ENCODE measurements at places on chromosomes 12 and 14.

- no peak for DNase-seq
These were observed 502 bp downstream of the MPHOSPH9 start for GRCh38 chr12:123232472-123232806.

DNA sequence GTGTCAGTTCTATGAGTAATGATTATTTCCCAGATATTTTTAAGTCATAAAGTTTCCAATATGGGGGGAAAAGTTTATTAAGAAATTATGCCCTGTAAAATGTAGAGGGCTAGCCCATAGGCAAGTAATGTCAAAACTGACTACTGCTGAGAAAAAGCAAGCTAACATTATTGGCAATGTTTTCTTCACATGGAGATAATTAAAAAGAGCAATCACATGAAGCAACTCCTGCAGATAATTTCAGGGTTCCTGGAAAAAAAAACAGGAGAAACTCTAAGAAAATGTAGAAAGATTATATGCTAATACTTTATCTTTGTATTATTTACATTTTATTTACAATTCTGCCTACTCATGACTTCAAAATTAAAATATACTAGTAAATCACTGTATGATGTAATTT, 39.8 kb downstream of the PPP1R12A start:
- DNase-seq = no peak

GRCh38 chr14:99467336-99468078, 13.2 kb downstream of the SETD3 start:
- no peak for DNase-seq

DNA sequence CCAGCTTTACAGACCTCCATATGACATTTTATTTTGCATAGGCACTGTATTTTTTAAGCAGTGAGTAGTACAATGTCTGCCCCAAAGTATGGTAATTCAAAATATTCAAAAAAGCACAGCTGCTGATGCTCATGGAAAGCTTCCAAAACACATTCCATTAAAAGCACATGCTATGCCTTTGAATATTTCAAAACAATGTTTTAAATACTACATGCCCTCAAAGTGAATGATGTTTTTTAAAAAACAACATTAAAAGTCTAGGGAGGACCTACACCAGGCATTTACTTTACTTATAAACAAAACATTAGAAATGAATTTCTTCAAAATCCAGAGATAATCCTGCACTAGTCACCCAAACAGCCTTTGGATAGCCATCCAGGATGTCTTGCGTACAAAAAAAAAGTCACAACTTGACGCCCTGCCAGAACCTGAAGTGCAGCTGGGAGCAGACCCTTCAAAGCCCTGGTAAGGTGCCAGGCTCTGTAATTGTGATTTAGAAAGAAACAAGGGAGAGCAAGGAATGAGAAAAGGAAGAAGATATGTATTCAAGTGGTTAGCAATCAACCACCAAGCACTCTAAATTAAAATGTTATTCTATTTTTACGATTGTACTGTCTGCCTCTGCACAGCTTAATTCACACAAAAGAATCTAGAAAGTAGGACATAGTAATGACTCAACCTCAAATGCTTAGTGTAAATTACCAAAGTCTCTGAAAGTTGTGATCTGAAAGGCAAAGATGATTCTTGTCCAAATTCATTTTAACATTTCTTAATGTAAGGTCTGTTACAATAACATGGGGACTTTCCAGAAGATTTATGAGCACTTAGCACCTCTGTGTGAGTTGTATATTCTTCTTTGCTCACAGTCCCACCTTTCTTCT, 31.9 kb downstream of the CEP83 start:
- DNase-seq = no peak

DNA sequence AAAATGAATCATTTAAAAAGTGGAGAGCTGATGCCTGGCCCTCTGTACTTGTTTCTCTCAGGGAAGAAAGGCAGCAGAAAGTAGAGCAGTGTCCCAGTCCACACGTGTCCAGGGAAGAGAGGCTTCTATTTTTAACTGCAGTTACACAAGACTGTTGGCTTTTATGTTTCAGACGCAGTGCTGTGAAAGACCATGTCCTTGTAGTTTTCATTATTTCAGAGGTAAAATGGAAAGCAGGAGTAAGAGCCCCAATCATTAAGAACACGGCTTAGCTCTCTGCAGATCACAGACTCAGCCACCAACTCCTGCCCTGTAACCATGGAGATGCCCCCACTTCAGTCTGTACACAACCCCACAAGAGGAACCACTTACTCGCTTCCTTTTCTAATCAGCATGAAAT, 336.3 kb downstream of the DAD1 start:
- DNase-seq = no peak

- no peak for DNase-seq
These were observed 49.0 kb upstream of the A2ML1 start for GRCh38 chr12:8773461-8773860.

DNA sequence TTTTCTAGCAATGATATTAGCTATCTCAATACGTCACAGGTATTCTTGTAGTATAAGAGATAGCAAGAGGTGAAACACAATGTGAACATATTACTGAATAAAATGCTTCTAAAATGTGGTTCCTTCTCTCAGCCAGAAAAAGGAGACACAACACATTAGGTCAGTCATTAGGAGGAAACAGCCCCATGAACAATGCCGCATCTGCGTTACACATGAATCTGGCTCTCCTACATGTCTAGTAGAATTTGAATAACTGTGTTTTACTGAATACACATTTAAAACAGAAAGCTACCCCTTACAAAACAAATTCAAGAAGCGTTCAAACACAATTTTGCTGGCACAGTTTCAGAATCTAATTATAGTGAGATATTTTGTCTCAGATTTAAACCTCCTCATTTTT, 51.6 kb downstream of the EFCAB11 start:
- no peak for DNase-seq

GRCh38 chr12:95198914-95199313, 18.4 kb downstream of the FGD6 start:
- peak; percentile 32 for DNase-seq

GRCh38 chr14:104184911-104185499, 46.6 kb downstream of the KIF26A start:
- peak; percentile 27 for DNase-seq

DNA sequence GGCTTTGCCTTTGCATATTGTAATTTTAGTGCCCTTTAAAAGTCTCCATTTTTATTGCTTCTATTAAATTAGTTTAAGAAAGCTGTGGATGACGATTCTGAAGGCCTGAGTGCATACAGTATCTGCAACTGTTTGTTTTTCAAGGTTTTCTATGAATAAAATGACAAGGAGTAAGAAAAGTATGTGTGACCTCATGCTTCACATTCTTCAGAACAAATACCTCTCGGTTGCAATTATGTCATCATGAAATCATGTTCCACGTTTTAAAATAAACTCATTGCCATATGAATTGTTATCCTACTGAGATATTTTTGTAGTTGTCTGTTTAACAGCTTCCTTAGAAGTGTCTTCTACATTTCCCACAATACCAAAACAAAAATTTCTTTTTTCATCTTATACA, 374.6 kb downstream of the MDGA2 start:
- DNase-seq = no peak

- no peak for DNase-seq
These were observed 298.4 kb upstream of the AMIGO2 start for GRCh38 chr12:47378222-47378582.
